ENCODE measurements at places on chromosomes 3 and 15.

DNA sequence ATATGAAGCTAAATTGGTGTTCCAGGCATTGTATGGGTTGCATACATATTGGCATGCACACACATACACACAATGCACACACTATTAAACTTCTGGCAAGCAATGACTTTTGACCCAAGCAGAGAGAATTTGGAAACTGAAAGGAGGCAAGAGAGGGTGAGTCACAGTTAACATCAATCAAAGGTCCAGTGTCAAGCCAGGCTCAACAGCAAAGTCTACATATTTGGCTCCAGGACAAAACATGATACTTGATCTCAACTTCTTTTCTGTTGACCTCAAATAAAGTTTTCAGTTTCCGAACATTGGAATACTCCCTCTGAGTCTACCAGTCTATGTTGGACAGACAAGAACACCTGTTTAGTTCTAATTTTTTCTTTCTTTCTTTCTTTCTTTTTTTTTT is 28.3 kb downstream of the IL12A start:
- DNase-seq = no peak

DNA sequence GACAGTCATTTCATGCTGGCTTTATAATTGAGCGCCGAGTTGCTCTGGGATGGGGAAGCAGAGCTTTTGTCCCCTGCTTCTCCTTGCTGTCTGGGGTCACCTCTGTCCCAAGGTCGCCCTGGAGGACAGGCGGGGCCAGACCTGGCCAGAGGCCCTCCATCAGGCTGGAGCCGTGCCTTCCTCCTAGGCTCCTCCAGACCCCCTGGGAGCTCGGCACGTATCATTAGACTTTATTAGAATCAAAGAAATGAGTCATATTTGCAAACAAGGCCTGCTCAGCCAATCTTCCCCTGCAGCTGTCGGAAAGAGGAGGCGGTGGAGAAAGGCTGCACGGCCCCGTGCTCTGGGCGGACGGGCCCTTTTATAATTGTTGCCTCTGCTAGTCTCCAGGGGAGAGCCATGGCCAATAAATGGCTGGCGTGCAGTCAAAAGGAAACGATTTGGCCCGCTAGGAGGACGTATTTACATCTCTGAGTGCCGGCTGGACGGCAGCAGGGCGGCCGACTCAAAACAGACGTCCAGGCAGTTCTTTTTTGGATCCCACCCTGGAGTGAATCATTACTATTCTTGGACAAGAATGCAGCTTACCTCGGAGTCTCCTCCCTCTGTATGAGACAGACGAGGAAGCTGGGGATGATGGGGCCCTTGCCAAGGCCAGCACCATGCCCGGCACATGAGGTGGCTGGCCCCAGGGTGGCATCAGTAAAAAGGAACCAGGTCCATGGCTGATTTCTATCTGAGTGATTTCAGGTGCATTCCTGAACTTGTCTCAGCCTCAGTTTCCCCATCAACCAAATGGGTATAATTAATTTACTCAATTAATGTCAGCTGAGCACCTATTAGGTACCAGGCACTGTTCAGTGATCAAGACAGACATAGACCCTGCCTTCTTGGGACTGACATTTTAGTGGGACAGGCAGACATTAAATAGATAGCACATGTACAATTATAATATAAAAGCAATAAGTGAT is 50.6 kb downstream of the SLC6A6 start:
- DNase-seq = no peak

DNA sequence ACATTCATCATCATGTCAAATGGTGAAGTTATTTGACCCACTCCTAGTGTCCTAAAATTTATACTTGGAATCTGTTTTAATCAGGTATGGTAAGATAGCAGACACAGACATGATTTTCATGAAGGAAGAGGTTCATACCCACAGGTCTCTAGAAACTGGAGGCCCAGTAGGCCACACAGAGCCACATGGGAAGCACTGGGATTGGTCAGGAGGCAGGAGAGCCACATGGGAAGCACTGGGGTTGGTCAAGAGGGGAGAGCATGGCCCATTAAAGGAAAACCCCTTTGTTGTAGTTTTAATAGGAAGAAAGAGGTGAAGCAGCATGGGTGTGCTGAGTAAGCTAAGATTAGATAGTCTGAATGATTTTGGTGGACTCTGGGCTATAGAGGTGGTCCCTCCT is 356.9 kb downstream of the MFSD1 start:
- no peak for DNase-seq

- DNase-seq = no peak
Measured at GRCh38 chr3:18428036-18428435, 2.9 kb upstream of the SATB1 start.
